ENCODE measurements at places on chromosomes 7 and 10. TPM values are rescaled to one million over a fixed set of nuclear protein-coding genes. Genes with fewer than 3 reads are reported as not detected.

- no peak for DNase-seq
These were observed 24.1 kb upstream of the SEMA3A start for GRCh38 chr7:84218681-84219080.

DNA sequence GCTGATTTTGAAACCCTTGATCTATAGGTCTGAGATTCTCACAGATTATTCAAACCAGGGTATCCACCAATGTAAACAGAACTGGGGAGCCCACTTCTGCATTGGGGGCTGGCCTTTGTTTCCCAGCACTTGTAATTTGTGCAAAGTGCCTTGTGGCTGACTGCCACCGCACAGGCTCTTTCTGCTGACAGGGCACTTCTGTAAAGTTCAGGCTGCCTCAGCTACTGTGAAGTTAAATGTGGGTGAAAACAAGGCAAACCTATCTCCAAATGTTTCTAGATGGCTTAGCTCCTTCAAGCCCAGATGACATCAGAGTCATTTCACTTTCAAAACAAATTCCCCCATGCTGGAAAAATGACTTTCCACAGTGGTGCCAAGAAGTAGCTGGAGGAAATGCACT is 54.7 kb downstream of the GRID1 start:
- DNase-seq, result no peak

GRCh38 chr7:107614425-107614824 is 34.4 kb downstream of the BCAP29 start:
- DNase-seq, result no peak

C10orf67 gene
- 0.68 TPM for total RNA-seq

DNA sequence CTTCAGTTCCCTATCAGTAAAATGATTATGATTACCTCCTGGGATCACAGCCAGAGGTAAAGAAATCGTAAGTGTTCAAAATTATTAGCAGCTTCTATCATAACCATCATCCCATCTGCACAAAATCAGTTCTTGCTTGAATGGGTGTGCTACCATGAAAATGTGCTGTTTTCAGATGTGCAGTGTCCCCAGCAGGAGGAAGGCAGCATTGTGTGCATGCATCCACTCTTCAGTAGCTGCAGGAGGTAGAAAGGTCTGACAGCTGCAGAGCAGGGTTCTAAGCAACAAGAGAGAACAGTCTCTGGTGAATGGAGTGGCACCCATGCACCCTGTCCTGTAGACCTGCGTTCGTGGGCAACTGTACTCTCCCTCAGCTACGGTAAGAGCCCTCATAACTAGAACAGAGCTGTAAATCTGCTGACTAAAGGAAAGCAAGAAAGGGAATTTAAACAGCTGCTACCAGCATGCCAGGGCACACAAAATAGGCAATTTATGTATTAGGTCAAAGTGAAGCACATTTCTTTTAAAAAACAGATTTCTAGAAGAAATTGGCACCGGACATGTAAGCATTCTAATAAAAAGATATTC is 21.2 kb downstream of the VSTM2A start:
- no peak for DNase-seq

DNA sequence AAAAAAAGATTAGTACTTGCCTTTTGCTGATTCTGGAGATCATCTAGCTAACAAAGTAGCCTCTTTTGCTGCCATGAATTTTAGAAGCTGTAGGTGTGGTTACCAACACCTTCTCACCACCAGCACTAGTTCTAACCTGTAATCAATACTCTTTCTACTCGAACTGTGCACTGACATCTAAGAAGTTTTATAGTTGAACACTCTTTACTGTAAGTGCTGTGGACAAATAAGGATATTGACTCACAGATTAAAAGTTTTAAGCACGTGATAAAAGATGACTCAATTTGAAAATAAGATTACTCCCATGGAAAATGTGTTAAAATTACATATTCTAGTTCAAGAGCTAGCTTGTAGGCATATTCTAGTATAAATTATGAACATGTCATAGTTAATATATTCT is 89.9 kb downstream of the REEP3 start:
- no peak for DNase-seq

DNA sequence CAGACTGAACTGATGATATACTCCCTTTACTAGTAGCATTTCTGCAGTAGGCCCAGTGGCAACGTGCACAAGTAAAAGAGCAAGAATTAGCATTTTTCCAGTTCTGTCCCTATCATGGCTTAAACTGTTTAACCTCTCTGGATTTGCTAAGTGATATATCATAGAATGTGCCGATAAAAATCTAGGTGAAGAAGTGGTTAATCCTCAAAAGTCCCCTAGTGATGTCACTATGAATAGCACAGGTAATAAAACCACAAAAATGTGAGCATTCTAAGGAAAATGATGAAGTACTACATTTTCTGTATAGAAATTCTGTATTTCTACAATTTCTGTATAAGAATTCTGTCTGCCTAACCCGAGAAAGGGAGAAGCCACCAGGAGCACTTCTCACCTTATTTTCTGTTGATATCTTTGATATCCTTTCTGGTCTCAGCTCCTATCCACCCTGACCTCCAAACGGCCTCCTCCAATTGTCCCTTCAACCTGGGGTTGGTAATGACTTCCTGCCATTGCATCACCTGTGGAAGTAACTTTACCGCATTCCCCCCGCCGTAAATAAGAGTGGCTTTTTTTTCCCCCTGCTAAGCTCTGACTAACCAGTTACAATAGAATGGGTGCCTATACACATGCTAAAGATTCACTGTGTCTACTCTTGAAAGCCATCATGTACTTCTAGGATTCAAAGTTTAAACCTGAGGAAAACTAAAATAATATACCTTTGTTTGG is 155.9 kb upstream of the ASAH2 start:
- no peak for DNase-seq

Data from left lung (tissue), 14 donors.